ENCODE measurements at places on chromosomes 1 and 21.
A peak's percentile ranks its signal among the peaks of the same experiment; 100 is the strongest.

DNA sequence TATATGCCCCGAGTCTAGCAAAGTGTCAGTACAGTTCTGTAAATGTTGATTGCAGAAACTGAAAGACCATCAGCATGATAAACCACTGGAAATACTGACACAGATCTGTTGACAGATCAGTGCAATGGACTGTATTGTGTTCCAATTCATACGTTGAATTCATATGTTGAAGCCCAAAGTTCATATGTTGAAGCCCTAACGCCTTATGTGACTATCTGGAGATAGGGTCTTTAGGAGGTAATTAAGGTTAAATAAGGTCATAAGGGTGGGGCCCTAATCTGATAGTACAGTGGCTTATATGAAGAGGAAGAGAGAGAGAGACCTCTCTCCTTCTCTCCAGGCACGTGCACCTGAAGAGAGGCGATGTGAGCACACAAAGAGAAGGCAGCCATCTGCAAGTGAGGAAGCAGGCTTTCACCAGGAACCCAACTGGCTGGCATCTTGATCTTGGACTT is 144.7 kb downstream of the MRPL39 start:
- DNase-seq = no peak

DNA sequence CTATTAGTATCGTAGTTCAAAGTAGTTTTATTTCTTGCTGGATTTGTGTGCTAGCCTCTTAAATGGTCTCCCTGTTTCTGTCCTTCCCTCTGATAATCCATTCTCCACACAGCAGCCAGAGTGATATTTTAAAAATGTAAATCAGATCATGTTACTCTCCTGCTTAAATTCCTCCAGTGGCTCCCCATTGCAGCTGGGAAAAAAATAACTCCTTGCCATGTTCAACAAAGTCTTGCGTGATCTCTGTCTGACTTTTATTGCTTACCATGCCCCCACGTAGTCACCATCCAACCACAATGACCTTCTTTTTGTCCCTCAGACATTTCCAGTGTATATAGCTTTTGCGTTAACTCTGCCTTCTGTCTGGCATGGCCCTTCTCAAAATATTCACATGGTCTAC is 178.8 kb downstream of the FGGY start:
- DNase-seq = no peak

DNA sequence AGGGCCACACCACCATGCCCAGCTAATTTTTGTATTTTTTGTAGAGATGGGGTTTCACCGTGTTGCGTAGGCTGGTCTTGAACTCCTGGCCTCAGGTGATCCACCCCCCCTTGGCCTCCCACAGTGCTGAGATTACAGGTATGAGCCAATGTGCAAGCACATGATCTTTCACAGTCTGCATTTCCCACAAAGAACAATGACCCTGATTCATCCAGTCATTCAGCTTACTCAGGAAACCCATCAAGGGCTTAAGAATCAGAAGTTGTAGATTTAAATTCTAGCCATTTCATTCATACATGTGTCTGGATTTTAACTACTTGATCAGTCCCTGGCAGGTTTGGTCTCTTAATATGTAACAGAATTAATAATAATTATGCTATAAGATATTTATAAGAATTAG is 2065.7 kb downstream of the MRPL39 start:
- DNase-seq = no peak

DNA sequence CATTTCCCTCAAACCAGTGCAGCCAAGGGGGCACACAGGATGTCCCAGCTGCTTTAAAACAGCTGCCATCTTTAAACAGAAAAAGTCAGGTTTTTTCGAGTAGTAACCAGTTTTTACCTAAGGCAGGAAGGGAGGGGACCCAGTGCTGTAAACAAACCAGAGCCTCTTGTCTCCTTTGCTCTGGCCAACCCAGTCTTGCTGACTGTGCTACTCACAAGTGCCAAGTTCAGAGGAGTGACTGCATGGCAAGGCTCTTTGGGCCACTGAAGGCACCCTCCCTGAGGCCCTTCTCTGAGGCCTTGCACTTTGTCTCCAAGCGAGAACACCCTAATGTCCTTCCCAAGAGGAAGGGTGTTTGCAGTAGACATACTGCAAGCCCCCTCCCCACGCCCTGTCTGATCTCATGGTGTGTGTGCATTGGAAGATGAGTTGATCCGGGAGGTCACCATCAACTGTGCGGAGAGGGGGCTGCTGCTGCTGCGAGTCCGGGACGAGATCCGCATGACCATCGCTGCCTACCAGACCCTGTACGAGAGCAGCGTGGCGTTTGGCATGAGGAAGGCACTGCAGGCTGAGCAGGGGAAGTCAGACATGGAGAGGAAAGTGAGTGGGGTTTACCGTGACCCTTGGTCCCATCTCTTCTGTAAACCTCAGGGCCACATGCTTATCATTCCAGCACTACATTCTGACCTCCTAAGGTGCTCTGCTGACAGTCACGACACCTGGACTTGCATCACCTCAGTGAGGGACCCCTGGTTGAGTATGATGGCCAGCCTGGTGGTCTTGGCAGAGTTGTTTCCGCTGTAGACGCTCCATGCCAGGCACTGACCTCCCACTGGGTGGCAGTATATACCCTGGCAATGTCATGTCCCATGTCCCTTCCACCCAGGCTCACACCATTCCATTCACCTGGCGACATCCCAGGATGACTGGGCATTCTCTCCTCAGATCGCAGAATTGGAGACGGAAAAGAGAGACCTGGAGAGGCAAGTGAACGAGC is 4.7 kb downstream of the DNALI1 start:
- no peak for DNase-seq

DNA sequence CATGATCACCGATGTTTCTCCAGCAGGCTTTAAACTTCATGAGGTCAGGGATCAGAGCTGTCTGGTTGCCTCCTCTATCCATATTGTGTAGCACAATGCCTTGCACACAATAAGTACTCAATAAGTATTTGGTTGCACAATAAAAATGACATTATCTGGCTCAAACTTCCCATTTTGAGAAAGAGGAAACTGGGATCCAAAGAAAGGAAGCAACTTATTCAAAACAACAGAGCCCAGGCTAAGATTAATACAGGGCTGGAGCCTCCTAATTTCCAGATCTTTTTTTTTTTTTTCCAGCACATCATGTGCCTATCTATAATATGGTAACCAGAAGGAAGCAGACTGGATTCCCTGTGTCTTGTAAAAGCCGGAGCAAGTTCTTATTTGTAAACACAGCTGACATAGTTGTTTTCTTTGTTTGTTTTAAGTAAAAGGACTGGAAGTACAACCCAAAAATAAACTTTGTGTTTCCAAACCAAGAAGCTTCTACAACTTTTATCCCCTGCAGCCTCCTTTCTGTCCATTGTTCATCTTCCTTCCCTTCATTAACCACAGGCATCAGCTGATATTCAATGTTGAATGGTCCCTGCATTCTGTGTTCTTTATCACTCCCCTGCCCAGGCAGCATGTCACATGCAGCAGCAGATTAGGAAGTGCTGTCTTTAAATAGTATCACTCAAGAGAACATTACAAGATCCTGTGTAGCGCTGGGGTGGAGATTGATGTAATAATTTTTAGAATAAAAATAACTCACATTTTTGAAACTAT is 71.2 kb upstream of the HOOK1 start:
- no peak for DNase-seq

DNA sequence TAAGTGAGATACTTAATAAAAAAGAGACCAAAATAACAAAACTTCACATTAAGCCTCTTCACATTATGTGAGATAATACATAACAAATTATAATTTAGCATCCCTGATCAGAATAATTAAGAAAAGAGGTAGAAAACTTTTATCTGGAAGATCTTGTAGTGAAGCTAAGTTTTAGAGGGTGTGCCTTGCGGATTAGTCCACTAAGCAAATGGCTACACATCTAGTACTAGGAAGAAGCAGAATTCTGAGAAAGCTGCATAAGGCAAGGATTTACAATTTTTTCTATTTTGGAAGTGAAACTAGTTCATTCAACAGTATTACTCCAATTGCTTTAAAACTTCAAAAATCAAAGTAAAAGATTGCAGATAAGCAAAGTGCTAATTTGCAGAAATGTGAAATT is 3.5 kb downstream of the YOD1 start:
- no peak for DNase-seq

DNA sequence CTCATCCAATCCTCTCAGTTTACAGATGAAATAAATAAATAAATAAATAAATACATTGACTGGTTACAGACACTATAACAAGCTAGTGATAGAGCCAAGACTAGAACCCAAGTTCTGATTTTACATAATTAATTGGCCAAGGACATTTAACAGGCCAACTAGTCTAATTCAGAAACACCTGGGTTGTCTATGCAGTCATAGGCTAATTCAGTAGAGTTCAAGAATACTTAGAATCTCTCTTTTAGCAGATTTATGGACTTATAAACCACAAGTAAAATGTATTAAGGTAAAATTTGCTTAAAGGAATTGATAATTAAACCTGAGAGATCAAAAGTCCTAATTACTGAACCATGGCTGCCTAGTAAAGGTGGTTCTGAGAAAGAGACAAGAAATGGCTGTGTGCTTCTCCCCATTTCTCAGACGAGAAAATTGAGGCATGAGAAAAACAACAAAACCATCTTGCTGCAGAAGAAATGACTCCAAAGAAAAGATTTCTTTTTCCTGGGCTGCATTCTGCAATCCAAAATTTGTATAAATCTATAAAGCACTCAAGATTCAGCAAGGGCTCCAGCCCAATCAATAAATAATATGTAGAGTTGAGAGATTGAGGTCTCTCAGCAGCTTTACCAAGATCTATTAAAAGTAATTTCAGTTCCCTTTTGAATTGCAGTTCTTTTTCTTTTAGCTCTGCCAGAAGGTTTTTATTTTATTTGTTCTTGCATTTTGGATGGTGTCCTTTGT is 98.3 kb downstream of the DUSP10 start:
- DNase-seq = no peak

DNA sequence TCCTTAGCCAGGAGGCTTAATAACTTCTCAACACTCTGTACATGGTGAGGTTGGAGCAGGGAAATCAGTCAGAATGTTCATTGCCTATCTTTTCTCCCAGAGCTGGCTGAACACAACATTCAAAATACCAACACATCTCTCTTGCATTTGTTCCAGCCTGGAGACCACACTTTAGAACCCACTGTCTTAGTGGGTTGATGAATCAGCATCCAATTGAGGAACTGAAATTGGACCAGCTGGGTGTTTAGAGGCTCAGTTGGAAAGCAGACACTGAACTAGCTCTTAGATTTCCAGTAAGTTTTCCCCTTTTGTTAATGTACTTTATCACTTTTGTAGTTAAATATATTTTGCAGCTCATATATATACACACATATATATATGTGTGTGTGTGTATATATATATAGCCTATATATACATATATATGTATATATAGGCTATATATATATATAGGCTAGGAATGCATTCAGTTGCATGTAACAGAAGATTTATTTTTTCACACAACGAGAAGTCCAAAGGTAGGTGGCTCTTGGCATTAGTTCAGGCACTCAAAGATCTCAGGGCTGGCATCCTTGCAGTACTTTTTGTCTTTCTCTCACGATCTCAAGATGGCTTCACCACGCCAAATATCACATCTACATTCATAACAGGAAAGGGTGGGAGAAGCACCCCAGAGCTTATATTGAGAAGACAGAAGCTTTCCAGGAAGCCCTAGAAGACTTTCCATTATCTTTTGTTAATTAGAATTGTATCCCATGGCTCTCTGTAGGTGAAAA is 35.0 kb upstream of the HUNK start:
- DNase-seq = no peak

- DNase-seq = no peak
Observed at GRCh38 chr1:214316593-214316992, 35.6 kb downstream of the SMYD2 start.

GRCh38 chr1:39960431-39960958 is 5.5 kb downstream of the MFSD2A start:
- DNase-seq = no peak

GRCh38 chr1:148388260-148389026 is 94.7 kb downstream of the PPIAL4G start:
- DNase-seq = peak; percentile 8

DNA sequence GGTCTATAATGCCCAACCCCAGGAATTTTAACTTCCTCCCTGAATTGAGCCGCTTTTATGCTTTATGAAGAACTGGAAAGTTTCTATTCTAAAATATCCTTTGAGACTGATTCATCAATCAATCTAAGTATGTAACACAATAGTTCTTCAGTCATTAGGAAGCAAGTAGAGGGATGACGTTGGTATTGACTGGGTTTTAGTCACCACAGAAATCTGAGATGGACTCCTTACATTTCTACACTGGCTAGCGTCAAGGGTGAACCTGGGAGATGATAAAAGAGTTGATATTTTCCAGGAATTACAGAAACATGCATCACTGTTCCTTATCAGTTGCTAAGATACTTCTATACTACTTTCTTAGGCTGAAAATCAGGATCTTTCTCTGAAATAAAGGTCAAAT is 308.0 kb downstream of the HMCN1 start:
- no peak for DNase-seq

DNA sequence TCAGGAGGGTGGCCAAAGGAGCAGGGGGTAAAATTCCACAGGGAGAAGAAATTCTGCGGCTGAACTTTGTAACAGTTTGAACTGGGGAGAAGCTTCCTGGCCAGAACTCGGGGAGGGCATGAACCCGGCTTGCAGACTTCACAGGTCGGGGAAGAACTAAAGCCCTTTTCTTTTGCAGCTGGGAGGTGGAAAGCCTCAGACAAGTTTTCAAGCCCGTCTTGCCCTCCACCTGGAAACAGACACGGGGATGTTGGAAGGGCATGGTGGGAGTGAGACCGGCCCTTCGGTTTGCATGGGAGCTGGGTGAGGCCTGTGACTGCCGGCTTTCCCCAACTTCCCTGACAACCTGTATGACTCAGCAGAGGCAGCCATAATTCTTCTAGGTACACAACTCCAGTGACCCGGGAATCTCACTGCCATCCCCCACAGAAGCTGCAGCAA is 11.3 kb downstream of the THEM4 start:
- DNase-seq = no peak

- no peak for DNase-seq
Observed at GRCh38 chr1:240691909-240692705, 80.2 kb upstream of the GREM2 start.

DNA sequence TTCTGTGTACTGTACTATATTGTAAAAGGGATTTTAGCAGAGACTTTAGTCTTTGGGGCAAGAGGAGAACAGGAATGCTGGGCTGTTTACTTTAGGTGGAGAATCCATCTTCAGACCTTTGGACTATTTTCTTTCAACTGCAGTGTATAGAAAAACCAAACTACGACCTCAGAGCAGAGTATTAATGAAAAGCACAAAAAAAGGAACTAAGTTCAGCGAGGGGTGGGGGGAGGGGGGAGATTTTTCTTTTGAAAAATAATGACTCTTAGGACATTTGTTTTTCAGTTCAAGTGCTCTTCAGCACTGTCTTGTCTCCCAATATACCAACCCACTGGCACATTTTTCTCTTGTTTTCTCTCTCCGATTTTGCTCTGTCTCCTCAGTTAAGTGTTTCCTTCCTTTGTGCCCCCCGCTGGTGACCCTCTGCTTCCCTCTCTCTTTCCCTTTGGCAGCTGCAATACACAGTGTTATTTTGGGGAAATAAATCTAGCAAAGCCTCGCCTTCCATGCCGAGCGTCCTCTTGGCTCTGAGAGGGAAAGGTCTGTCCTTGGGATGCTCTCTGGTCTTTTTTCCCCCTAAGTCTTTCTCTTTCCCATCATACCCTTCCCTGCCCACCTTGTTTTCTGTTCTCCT is 44.8 kb downstream of the ACP6 start:
- DNase-seq = peak; percentile 13

Data from cerebellar nuclear complex (tissue), 1 donor.